ENCODE measurements at places on chromosomes 7 and 10. TPM values are rescaled to one million over a fixed set of nuclear protein-coding genes. Genes with fewer than 3 reads are reported as not detected.

Gene RBP3
- total RNA-seq = not detected

Gene HTRA1
- 22.7 TPM for total RNA-seq

Gene RSU1
- 14.3 TPM for total RNA-seq

Gene CASTOR2
- total RNA-seq = 1.2 TPM

Gene ZNF487
- 4.9 TPM for total RNA-seq

Gene RFC2
- 72.5 TPM for total RNA-seq

Gene TMEM196
- not detected for total RNA-seq

Gene ZNF503
- total RNA-seq = 2.3 TPM

Data from A375 (cell line).